Vagina (tissue), 2 donors: ENCODE measurements at places on chromosomes 6 and 20. TPM values are rescaled to one million over a fixed set of nuclear protein-coding genes. Genes with fewer than 3 reads are reported as not detected.

DNA sequence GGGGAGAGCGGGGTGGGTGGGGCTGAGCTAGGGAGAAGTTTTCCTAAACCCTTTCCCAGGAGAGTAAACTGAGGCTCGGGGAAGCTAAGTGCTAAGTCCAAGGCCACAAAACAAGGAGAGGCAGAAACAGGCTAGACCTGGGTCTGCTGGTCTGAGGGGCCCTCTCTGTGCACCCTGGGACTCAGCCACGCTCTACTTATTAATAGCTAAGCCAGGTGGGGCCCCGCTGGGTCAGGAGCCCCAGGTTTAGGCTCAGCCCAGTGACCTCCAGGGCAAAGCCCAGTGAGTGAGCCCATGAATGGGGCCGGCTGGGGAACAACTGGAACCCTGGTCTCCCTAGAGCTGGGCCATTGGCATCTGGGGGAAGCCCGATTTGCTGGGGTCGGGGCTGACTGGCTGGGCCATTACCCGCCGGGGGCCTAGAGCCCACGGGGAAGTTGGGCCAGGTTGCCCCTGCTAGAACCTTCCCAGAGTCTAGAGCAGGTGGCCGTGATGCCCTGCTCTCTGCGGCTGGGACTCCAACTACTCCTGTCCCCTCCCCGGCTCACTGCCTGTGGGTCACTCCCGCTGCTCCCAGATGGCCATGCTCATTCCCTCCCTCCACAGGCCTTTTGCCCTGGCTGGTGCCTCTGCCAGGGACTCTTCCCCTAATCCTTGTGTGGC lies 24.1 kb upstream of the NOL4L start:
- H3K36me3 ChIP-seq = no peaks in the 10 kb centered on the region
- no peaks in the 10 kb centered on the region for H3K27me3 ChIP-seq
- no peaks in the 10 kb centered on the region for H3K4me1 ChIP-seq
- H3K27ac ChIP-seq = no peak overlapping the region
- no peak overlapping the region for H3K4me3 ChIP-seq

DNA sequence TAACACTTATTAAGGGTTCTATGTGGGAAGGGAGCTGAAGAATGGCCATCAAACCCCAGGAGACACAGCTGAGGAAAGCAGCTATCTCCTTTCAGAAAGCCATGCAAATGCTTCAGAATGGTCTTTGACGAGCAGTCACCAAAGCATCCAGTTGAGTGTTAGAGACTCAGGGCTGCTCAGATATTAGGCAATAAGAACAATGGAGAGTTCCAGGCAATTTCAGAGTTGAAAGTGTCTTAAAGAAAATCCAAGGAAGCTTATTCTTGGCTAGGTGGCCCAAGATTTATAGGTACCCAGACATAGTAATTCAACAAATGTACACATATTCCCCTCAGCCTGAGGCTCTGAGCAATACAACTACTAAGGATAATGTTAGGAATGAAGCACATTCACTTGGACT lies 180.1 kb upstream of the SOX4 start:
- H3K4me3 ChIP-seq = no peak overlapping the region
- H3K4me1 ChIP-seq = no peaks in the 10 kb centered on the region
- H3K36me3 ChIP-seq = no peaks in the 10 kb centered on the region
- DNase-seq = no peak
- H3K27me3 ChIP-seq = no peaks in the 10 kb centered on the region

DNA sequence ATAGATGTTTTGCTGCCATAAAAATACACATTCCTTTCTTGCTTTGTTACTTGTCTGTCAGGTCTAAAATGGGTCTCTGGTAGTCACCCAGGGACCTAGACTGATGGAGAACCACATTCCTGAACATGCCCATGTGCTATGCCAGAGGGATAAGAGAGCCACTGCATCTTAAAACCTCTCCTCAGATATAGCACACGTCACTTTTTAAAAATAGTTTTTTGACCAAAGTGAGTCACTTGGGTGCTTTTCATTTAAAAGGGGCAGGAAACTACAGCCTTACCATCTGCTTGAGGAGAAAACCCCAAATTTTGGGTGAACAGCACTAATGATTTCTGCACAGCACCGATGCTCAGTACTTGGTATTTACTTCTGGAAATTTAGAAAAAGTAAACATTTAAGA lies 197.8 kb downstream of the OGFRL1 start:
- DNase-seq = no peak
- H3K4me3 ChIP-seq = no peak overlapping the region
- no peak overlapping the region for H3K27ac ChIP-seq

- no peak for DNase-seq
- peak overlapping the region; percentile 66 for H3K27ac ChIP-seq
- H3K4me3 ChIP-seq = no peak overlapping the region
- peaks cover 64% of the 10 kb centered on the region for H3K4me1 ChIP-seq
Measured at GRCh38 chr20:17611290-17611539, 41.3 kb downstream of the DSTN start.

BCL2L1 gene
- total RNA-seq = 57.2 TPM

LGSN gene
- not detected for total RNA-seq

HLA-DQB1 gene
- 3.2 TPM for total RNA-seq
